Suprapubic skin (tissue), 4 donors: ENCODE measurements at places on chromosomes 4 and X. TPM values are rescaled to one million over a fixed set of nuclear protein-coding genes. Genes with fewer than 3 reads are reported as not detected.

Gene DUSP9
- 0.48 TPM for total RNA-seq

Gene MAGEA2B
- total RNA-seq, result not detected

Gene XG
- 43.2 TPM for total RNA-seq

Gene CDKL5
- 11.8 TPM for total RNA-seq

Gene CASP6
- total RNA-seq, result 18.4 TPM

DNA sequence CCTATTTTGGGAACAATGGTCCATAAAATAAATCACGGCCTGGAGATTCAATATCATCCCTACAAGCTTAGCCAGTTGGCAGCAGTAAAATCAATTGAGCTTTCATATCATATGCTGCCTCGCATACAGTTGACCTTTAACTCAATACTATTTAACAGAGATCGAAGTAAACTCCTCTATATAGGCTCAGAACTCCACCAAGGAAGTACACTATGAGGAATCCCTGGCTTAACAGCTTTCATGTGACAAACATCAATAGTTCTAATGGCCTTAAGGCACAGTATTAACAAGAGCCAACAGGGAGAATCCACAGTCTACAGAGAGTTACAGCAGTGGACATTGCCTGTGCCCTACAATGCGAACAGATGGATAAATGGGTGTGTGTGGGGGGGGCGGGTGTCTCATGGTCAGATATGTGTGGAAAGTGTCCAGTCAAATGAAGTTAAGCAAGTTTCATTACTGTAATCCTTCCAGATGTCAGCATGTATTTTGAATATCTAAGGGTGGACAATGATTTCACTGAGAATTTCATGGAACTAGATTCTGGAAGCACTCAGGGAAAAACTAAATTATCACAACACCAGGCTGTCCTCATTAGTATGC lies 98.2 kb upstream of the FAM9B start:
- no peak overlapping the region for H3K27ac ChIP-seq
- H3K4me3 ChIP-seq, result no peak overlapping the region
- H3K4me1 ChIP-seq, result no peaks in the 10 kb centered on the region
- no peaks in the 10 kb centered on the region for H3K27me3 ChIP-seq
- no peaks in the 10 kb centered on the region for H3K36me3 ChIP-seq
- DNase-seq, result no peak

DNA sequence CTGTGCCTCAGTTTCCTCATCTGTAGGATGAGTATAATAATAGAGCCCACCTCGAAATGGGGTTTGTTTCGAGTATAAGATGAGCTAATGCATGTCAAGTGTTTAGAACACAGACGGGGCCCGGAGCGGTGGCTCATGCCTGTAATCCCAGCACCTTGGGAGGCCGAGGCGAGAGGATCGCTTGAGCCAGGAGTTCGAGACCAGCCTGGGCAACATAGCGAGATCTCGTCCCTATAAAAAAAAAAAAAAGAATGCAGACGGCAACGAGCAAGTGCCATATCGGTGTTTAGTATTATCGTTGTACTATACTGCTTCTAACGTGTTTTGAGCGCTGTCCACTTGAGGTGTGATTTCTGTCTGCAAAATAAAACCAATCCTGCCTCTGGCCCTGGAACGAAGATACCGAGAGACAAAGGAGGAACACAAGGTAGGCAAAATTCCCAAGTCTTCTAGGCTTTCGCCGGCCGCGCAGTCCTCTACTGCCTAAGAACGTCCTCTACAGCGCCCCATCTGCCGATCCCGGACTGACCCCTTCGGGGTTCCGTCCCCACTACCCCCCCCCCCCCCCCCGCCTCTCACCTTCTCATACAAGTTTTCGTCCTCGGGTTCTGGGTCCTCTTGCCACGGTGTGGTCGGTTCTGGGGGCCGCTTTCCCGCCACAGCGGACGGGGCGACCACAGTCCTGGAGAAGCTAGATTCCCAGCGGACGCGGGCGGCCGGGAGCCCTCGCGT lies 442 bp downstream of the NDUFB11 start:
- H3K36me3 ChIP-seq, result no peaks in the 10 kb centered on the region
- DNase-seq, result no peak
- peak overlapping the region; percentile 65 for H3K4me3 ChIP-seq
- H3K27me3 ChIP-seq, result no peaks in the 10 kb centered on the region
- peaks cover 25% of the 10 kb centered on the region for H3K4me1 ChIP-seq

DNA sequence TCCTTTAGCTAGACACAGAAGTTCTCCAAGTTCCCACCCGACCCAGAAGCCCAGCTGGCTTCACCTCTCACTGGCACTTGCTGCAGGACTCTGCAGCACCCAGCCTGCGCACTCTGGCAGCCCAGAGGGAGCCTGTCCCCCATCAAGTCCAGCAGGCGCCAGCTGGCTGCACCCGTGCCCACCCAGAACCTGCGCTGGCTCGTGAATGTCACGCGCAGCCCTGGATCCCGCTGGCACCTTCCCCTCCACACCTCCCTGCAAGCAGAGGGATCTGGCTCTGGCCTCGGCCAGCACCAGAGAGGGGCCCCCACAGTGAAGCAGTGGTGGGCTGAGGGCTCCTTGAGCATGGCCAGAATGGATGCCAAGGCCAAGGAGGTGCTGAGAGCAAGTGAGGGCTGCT lies 187.6 kb upstream of the HAND2 start:
- no peaks in the 10 kb centered on the region for H3K27me3 ChIP-seq
- no peak overlapping the region for H3K4me3 ChIP-seq
- H3K4me1 ChIP-seq, result no peaks in the 10 kb centered on the region
- H3K36me3 ChIP-seq, result no peaks in the 10 kb centered on the region
- no peak for DNase-seq

- H3K4me1 ChIP-seq, result no peaks in the 10 kb centered on the region
- H3K27me3 ChIP-seq, result no peaks in the 10 kb centered on the region
- H3K4me3 ChIP-seq, result no peak overlapping the region
- no peak for DNase-seq
- no peaks in the 10 kb centered on the region for H3K36me3 ChIP-seq
These were observed 670.0 kb upstream of the AMOT start for GRCh38 chrX:113510586-113510985.

GRCh38 chrX:50905334-50905733 lies 5.2 kb upstream of the BMP15 start:
- H3K27me3 ChIP-seq, result no peaks in the 10 kb centered on the region
- no peaks in the 10 kb centered on the region for H3K36me3 ChIP-seq
- no peak overlapping the region for H3K27ac ChIP-seq

DNA sequence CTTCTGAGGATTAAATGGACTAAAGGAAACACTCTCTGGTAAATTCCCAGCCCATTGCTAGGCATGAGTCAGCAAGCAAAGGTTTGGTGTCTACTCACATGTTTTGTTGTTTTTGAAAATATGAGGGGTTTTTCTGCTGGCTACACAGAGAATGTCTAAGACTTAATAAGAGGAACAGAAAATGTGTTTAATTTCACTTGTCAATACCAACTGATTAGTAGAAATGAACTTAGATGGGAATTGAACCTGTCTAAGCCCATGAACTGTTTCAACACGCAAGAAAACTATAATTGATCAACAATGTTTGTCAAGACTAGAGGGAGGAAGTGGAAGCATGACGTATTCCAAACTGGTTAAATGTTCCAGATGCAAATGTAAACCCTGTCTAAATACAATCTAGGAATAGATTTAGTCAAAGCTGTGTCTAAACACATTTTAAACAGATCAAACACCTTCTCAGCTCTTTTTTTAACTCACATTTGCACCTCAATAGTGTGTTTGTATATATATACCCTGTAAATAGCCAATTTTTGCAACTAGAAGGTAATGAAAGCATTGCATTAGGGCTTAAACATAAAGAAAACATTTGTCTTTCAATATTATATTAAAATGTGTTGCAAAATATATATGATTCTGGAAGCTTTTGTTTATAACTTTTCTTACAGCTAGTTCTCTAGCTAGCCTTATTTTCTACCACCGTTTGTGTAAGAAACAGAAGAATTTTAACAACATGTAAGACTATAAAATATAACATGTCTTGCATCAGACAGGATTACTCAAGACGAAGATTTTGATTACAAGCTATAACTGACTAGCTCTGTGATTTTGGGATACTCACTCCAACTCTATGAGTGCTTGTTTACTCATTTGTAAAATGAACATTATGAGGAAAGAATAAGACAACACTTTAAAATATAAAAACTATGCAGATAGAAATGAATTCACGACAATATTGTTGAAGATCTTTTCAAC lies 607.8 kb downstream of the FSTL5 start:
- H3K36me3 ChIP-seq, result no peaks in the 10 kb centered on the region
- DNase-seq, result no peak
- no peaks in the 10 kb centered on the region for H3K27me3 ChIP-seq
- no peaks in the 10 kb centered on the region for H3K4me1 ChIP-seq
- no peak overlapping the region for H3K27ac ChIP-seq

- no peak overlapping the region for H3K27ac ChIP-seq
- no peaks in the 10 kb centered on the region for H3K4me1 ChIP-seq
- H3K27me3 ChIP-seq, result no peaks in the 10 kb centered on the region
- H3K4me3 ChIP-seq, result no peak overlapping the region
- no peak for DNase-seq
- no peaks in the 10 kb centered on the region for H3K36me3 ChIP-seq
These were observed 768.3 kb downstream of the RAPGEF2 start for GRCh38 chr4:159871141-159871540.

- no peaks in the 10 kb centered on the region for H3K36me3 ChIP-seq
- H3K27me3 ChIP-seq, result peaks cover 11% of the 10 kb centered on the region
- no peak for DNase-seq
- H3K4me3 ChIP-seq, result no peak overlapping the region
- no peak overlapping the region for H3K27ac ChIP-seq
- H3K4me1 ChIP-seq, result peaks cover 3% of the 10 kb centered on the region
These were observed 75.4 kb downstream of the ABLIM2 start for GRCh38 chr4:8083086-8083825.

GRCh38 chrX:63746278-63746677 lies 38.7 kb downstream of the ARHGEF9 start:
- H3K27me3 ChIP-seq, result no peaks in the 10 kb centered on the region
- H3K4me1 ChIP-seq, result peaks cover 34% of the 10 kb centered on the region
- no peak overlapping the region for H3K27ac ChIP-seq
- no peaks in the 10 kb centered on the region for H3K36me3 ChIP-seq
- no peak overlapping the region for H3K4me3 ChIP-seq

- H3K36me3 ChIP-seq, result no peaks in the 10 kb centered on the region
- H3K27me3 ChIP-seq, result peaks cover 7% of the 10 kb centered on the region
- DNase-seq, result no peak
- peaks cover 12% of the 10 kb centered on the region for H3K4me1 ChIP-seq
- no peak overlapping the region for H3K27ac ChIP-seq
These were observed 3.4 kb downstream of the CLCN4 start for GRCh38 chrX:10160211-10160610.

GRCh38 chr4:93781198-93781597 lies 47.4 kb upstream of the ATOH1 start:
- H3K36me3 ChIP-seq, result no peaks in the 10 kb centered on the region
- H3K4me3 ChIP-seq, result no peak overlapping the region
- no peak for DNase-seq
- H3K4me1 ChIP-seq, result peaks cover 6% of the 10 kb centered on the region
- H3K27ac ChIP-seq, result no peak overlapping the region

GRCh38 chr4:154366956-154367355 lies 124.6 kb downstream of the DCHS2 start:
- DNase-seq, result no peak
- no peaks in the 10 kb centered on the region for H3K36me3 ChIP-seq
- H3K4me3 ChIP-seq, result no peak overlapping the region

GRCh38 chr4:56086561-56086960 lies 137.8 kb downstream of the CEP135 start:
- H3K27me3 ChIP-seq, result no peaks in the 10 kb centered on the region
- no peak for DNase-seq
- H3K36me3 ChIP-seq, result no peaks in the 10 kb centered on the region
- no peaks in the 10 kb centered on the region for H3K4me1 ChIP-seq
- H3K4me3 ChIP-seq, result no peak overlapping the region

DNA sequence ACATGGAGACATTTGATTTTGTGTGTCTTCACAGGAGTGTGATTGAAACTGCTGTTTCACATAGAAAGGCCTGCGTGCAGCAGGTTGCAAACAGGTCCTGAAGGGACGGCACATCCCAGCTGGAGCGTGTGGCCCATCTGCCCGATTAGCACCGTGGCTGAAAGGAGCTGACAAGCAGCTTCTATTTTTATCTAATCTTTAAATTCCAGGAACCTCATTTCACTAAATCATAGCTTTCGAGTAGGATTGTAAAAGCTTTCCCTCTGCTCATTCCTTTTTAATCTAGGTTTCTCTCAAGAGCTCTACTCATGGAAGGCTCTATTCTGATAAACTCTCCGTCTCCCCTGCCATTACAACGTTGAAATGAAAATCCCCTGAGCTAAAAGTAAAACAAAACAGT lies 106.8 kb downstream of the FSTL5 start:
- no peaks in the 10 kb centered on the region for H3K36me3 ChIP-seq
- H3K4me1 ChIP-seq, result no peaks in the 10 kb centered on the region
- no peak overlapping the region for H3K4me3 ChIP-seq
- H3K27me3 ChIP-seq, result no peaks in the 10 kb centered on the region

DNA sequence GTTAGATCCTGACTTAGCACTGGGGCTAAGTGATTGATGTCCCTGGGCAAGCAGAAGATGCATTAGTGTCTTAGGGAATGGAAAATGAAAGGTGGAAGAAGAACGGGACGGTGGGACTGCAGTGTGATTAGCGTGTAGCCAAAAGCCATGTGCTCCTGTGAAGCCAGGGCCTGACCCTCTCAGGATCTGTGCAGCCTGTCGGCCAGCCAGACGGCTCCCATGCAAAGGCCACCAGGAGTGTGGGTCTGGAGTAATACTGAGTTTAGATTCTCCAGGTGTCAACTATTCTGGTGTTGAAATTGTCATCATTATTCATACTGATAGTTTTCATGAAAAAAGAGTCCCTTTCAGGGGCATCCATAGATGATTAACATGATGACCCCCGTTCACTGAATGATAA lies 32.0 kb downstream of the REELD1 start:
- no peak overlapping the region for H3K27ac ChIP-seq
- H3K36me3 ChIP-seq, result no peaks in the 10 kb centered on the region
- no peak for DNase-seq
- no peak overlapping the region for H3K4me3 ChIP-seq

DNA sequence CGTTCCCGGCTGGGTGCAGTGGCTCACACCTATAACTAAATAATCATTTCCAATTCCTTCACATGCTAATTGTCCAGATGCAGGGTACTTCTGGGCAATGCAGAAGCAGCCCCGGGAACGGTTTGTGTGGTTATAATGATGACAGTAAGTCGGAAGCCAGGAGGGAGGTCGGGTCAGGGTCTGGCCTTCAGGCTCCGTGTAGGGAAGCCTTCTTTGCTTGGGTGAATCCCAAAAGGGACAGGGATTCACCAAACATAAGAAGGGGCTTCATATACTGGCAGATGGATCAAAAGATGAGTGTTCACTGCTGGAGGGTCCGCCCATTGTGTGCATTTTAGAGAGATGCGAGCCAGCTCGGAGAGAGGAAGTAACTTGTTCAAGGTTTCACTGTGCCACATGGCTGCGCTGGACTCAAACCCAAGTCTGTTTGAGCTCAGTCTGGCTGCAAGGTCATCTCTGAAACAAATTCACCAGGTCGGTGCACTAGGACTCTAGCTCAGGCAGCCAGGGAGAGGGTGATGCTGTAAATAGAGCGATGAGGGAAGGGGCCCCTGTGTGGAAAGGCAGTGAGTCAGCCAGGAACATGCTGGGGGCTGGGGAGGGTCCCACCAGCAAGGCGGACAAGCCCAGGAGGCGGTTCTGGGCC lies 4.8 kb upstream of the KIAA0232 start:
- H3K36me3 ChIP-seq, result no peaks in the 10 kb centered on the region
- H3K4me1 ChIP-seq, result peaks cover 28% of the 10 kb centered on the region
- H3K4me3 ChIP-seq, result no peak overlapping the region
- H3K27me3 ChIP-seq, result no peaks in the 10 kb centered on the region
- DNase-seq, result no peak
